ENCODE measurements at places on chromosomes 2 and 18.

DNA sequence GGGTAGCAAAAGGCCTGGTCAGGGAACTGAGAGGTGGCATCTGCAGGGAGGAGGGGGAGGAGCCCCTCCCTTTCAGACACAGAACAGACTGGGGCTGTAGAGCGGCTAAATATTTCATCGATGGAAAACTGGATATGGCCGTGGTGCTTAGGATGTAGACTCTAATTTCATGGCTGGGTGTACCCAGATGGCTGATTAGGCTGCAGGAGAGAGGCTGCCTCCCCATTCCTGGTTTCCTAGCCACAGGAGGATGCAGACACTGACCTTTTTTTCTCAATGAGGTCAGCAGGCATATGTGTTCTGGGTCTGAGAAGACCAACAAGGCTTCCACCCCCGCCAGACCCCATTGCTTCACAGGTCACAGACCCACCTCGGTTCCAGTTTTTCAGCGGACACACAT lies 79.3 kb upstream of the STPG4 start:
- no peak for DNase-seq

GRCh38 chr2:54588244-54588899 lies 132.2 kb downstream of the SPTBN1 start:
- no peak for DNase-seq

GRCh38 chr18:60753753-60754152 lies 381.2 kb upstream of the MC4R start:
- no peak for DNase-seq

GRCh38 chr2:54285451-54285850 lies 29.4 kb upstream of the TSPYL6 start:
- no peak for DNase-seq

- DNase-seq = no peak
These were observed 147.2 kb downstream of the TSN start for GRCh38 chr2:121902616-121903015.

- no peak for DNase-seq
These were observed 9.4 kb upstream of the ASXL2 start for GRCh38 chr2:25887624-25888242.

GRCh38 chr2:232501794-232502390 lies 14.3 kb upstream of the ECEL1 start:
- DNase-seq = no peak

GRCh38 chr2:119433636-119434327 lies 2.1 kb downstream of the TMEM37 start:
- no peak for DNase-seq

DNA sequence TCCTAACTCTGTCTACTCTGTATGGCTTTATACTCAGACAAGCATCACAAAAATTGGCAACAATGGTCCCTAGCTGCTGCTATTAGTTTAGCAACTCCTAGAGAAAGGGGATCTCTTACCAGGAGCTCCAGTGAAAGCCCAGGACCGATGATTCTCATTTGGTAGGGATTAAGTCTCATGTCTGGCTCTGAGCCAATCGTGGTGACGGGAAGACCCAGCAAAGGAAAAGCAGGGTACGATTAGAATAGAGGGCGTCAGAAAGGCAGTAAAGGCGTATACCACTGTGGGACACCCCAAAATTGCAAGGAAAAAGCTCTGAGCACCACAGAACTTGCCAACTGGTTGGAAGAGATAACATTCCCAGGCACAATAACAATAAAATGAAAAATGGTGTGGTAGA lies 129.5 kb downstream of the MTCL1 start:
- no peak for DNase-seq

DNA sequence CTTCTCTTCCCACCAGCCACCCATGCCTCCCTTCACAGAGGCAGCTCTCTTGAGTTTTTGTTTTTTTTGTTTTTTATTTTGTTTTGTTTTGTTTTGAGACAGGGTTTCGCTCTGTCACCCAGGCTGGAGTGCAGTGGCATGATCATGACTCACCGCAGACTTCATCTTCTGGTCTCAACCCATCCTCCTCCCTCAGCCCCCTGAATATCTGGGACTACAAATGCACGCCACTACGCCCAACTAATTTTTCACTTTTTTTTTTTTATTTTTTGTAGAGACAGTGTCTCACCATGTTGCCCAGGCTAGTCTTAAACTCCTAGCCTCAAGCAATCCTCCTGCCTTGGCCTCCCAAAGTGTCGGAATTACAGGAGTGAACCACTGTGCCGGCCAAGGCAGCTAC lies 161.4 kb downstream of the TRABD2A start:
- DNase-seq = peak; percentile 26

- no peak for DNase-seq
These were observed 143.8 kb downstream of the SH3BP4 start for GRCh38 chr2:235095569-235095968.

DNA sequence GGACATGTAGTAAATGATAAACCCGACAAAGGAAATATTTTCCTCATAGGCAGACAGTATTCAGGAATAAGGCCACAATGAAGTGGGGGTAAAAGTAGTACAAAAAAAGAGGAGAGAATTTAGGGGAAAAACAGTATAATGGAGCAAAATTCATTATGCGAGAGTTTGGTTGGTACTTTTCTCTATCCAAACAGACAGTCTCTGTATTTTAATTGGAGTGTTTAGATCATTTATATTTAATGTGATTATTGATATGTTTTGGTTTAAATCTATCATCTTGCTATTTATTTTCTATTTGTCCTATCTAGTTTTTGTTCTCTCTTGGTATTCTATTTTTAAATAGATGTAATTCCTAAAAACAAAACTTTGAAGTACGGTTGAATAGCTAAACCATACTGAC lies 170.3 kb upstream of the SP5 start:
- no peak for DNase-seq

- no peak for DNase-seq
These were observed 64.3 kb downstream of the CFAP221 start for GRCh38 chr2:119608553-119608952.

DNA sequence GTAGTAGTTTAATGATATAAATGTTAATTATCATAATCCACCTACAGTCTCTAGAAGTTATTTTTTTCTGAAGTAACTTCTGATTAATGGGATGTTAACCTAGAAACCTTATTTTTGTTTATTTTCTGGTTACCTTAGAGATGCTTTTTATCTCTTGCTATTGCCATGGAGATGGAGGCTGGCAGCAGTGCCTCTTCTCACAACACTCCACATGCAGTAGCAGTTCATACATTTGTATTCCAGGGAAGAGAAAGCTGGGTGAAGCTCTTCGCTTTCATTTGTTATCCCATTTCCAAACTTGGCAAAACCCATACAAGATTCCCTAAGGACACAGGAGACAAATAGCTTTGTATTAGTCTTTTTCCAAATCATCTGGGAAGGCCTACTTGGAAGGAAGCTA lies 1794.1 kb upstream of the LRRTM1 start:
- no peak for DNase-seq

DNA sequence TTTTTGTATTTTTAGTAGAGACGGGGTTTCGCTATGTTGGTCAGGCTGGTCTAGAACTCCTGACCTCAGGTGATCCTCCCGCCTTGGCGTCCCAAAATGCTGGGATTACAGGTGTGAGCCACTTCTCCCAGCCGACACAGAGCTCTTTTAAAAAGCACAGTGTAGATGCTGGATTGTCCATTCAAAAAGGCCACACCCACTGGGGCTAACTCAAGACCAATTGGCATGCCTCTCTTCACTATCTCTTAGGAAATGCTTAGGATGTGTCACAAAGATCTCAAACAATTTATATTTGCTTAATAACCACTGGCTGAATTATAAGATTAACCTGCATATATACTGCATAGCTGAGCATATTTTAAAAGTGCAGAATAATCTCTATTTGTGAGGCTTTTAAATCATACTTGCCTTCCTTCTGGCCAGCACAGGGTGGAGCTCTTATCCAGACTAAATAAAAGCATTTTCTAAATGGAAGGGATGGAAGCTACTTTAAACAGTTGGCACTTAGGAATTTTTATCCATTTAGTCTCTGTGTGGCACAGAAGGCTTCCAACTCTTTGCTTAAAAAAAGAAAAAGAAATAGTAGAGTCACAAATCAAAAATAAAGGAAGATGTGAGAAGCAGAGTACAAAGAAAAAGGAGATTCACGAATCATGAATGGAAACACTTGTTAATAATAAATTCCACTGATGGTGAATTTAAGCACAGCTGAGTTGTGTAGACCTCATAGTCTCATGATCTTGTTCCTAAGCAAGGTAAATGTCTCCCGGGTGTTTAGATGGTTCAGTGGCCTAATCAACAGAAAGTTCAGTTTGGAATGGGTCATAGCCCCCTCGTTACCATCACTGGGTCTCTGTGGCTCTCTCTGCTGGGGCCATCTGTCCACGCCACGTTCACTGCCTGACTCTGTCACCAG lies 22.4 kb downstream of the CRYGD start:
- no peak for DNase-seq

- DNase-seq = no peak
These were observed 1128.2 kb downstream of the BCL11A start for GRCh38 chr2:59425247-59425646.

DNA sequence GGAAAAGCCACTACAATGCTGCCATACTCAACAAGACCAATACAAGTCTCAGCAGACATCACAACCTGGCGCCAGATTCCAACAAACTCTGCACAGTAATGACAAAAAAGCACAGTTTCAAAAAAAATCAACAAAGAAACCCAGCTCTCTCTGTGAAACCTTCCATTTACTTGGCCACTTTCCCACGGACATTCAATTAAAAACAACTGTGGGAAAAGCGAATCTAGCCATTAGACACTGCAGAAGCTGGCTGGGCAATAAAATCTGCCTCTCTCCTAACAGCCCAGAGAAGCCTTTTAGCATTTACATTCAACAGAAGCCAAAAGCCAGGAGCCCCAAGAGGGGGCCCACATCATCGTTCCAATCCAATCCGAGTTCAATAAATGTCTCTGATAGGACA lies 128.9 kb downstream of the HDAC4 start:
- DNase-seq = no peak

DNA sequence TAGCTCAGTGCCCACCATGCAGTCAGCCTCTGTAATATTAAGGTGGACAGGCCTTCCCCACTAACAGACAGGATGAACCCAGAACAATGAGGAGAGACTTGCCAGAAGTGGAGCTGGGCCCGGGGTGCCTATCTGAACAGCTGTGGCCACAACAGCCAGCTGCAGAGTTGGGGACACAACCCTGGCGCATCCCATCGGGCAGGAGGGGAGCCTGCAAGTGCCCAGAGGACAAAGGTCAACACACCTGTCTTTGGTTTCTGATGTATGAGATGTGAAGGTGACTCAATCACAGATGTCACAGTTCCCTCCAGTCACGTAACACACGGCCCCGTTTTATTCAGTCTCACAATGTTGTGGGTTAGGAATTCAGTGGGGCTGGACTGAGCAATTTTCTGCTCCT lies 48.2 kb upstream of the TAF1B start:
- DNase-seq = no peak

- DNase-seq = no peak
These were observed 56.8 kb downstream of the GTF3C3 start for GRCh38 chr2:196742685-196743084.
